PC-9 (cell line): ENCODE measurements at places on chromosomes 1 and 21. TPM values are rescaled to one million over a fixed set of nuclear protein-coding genes. Genes with fewer than 3 reads are reported as not detected.

DNA sequence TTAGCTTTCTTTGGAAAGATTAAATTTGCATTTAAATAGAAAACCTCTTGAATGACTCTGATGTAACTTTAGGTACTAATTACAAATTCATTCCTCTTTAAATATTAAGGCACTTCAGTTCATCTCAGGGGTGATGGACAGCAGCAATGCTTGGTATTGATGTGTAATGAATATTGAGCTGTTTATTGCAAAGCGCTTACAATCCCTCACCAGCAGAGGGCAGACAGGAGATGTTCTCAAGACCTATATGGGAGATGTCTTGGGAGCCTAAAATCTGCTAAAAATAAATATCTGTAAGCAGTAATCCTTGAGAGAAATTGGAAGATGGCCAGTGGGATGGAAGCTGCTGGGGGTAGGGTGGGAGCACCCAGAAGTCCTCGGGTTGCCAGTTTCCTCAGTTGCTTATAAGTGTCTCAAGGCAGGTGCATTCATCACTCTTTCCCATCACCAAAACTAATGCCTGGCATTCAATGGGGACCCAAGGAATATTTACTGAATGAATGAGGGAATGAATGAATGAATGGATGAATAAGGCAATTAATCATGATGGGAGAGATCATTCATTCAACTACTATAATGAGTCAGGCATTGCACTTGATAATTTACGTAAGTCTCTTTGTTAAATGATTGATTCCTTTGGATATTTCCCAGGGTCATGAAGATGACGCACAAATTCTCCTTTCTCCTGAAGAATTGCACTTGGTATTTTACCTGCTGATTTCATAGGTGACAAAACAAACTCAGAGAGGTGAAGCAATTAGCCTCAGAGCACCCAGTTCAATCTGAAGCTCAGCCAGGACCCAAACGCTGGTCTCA lies 2.3 kb downstream of the KLHDC8A start:
- 0 out of 2 replicates have a peak, but pooled peaks cover 2% of the 10 kb centered on the region for H3K4me1 ChIP-seq
- peak; percentile 43 for DNase-seq
- peaks cover 26% of the 10 kb centered on the region for H3K27me3 ChIP-seq

DNA sequence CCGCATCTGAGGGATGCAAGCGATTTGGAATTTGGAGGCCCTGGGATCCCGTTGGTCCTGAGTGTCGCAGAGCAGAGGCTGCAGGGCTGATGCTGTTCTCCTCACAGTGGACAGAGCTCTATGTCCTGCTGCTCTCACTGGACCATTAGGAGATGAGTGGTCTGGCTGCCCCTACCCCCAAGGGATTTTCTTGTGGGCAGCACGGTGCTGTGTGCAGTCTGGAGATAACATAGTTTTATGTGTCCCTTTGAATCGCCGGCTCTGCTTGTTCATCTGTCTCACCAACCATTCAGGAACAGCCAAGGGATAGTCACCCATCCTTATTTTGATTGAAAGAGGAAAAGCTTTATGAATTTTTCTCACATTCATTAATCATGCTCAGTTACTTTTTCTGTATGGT lies 49.9 kb downstream of the CHRM3 start:
- H3K4me1 ChIP-seq, result no peaks in the 10 kb centered on the region
- no peaks in the 10 kb centered on the region for H3K27me3 ChIP-seq
- no peak for DNase-seq
- no peak overlapping the region for H3K4me3 ChIP-seq
- no peak overlapping the region for H3K27ac ChIP-seq
- no peaks in the 10 kb centered on the region for H3K36me3 ChIP-seq

RNASEL gene
- total RNA-seq, result 4.9 and 6.3 TPM in 2 replicates

DNA sequence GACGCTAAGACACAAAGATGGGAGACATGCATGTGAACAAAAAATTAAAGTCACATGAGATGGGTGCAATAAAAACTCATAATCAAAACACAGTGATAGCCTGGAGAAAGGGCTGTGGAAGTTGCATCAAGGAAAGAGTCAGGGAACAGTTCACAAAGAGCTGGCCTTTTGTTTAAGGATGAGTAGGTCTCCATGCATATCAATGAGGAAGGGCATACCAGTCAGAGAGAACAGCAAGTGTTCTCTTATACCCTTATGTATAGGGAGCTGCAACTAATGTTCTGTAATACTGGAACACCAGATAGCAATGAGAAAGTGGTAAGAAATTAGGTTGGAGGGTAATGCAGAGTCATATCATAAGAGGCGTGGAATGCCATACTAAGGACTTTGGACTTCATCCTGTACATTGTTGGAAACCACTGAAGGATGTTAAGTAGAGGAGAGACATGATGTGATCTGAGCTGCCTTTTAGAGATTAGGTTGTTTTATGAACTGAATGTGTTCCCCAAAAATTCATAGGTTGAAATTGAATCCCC lies 46.7 kb upstream of the SAMD13 start:
- H3K4me3 ChIP-seq, result no peak overlapping the region
- H3K27me3 ChIP-seq, result no peaks in the 10 kb centered on the region
- no peaks in the 10 kb centered on the region for H3K36me3 ChIP-seq
- peak overlapping the region; percentile 75 for H3K27ac ChIP-seq
- no peak for DNase-seq
- peaks cover 25% of the 10 kb centered on the region for H3K4me1 ChIP-seq

DNA sequence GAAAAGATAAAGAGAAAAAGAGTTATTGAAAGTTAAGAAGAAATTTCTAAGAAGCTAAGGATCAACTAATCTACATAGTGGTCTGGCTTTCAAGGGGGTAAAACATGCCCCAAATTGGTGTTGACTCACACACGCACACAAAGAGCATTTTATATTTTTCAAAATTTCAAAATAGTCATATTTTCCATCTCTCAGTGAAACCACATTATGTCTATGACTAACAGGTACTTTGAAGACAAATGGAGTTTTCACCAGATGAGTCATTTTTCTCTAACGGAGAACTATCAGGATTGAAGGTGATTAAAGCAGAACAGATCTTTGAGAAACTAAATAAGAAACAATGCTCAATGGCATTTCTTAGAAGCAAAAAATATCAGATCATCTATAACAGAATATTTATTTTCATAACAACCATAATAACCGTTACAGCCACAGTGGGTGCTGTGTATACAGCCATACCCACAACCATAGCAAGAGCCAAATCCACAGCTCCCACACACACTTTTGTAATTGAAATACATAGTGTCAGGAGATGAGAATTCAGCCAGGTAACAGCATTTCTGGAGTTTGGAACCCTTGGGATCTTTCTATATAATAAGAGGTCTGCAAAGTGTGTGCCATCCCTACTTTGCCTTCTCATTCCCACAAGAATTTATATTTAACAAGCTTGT lies at the start of gene KRTAP21-3:
Gene KRTAP21-3, minus strand, starts transcription at position 539 of the 671 bp plus-strand sequence. Its CDS starts 18 bp downstream, at position 521.
- no peaks in the 10 kb centered on the region for H3K27me3 ChIP-seq
- no peaks in the 10 kb centered on the region for H3K4me1 ChIP-seq
- no peak for DNase-seq
- H3K27ac ChIP-seq, result no peak within 1 kb of the TSS

GRCh38 chr1:114331936-114332335 lies 178.3 kb upstream of the SYT6 start:
- no peaks in the 10 kb centered on the region for H3K27me3 ChIP-seq
- no peak overlapping the region for H3K27ac ChIP-seq
- no peak for DNase-seq
- no peak overlapping the region for H3K4me3 ChIP-seq

DNA sequence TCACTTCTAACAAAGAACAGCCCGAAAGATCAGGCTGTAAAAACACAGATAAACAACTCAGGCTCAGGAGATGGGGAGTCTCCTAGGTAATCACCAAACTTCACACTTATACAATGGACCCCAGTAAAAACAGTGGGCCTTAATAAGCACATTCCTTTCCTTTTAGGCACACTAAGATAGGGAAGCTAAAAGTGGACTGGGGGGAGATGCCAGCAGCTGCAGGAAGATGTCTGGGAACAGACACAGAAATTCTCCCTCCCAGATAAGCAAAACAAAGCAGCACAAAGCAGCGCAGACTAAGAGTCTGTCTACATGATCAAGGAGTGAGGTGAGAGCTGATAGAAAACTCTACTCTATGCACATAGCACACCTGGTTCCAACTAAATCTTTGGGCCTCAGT lies 29.0 kb upstream of the CTBS start:
- peak overlapping the region; percentile 60 for H3K27ac ChIP-seq
- H3K36me3 ChIP-seq, result no peaks in the 10 kb centered on the region
- peaks cover 43% of the 10 kb centered on the region for H3K4me1 ChIP-seq

OLFML2B gene
- 0.50 TPM in 1 of 2 replicates, not detected in the other for total RNA-seq

GRCh38 chr1:178646821-178647220 lies 78.2 kb upstream of the RALGPS2 start:
- H3K4me3 ChIP-seq, result no peak overlapping the region
- H3K27me3 ChIP-seq, result no peaks in the 10 kb centered on the region
- no peak for DNase-seq
- H3K36me3 ChIP-seq, result no peaks in the 10 kb centered on the region

DNA sequence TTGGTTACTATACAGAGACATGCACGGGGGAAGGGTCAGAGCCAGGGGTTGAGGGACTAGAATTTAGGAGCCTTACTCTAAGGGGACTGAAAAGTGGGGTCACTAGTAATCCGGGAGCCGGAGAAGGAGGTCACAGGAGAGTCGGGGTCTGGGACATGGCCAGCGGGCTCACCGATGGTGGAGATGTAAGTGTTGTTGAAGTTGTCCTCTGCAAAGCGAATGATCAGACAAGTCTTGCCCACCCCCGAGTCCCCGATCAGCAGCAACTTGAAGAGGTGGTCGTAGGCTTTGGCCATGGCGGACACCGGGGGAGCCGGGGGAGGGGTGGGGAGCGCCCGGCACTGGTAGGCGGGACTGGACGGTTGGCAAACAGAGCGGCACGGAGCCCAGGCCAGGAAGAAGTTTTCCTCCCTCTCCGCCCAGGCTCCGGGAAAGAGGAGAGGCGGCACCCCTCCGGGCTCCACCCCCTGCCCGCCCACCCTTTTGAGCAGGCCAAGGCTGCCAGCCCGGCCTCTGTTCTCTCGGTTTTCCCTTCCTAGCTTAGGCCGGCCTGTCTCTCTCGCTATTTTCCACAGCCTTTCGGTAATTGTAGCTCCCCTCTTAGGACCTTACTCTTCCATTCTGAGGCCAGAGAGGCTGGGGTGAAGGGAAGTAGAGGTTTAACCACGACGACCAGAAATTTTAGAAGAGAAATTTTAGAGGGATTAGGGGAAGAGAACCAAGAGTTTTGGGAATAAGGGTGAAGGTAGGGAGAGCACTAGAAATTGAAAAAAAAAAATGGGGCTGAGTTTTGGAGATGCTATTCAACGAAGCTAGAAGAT lies at the start of gene RAB13:
Gene RAB13, minus strand, starts transcription at position 399 of the 821 bp plus-strand sequence. Its CDS starts 103 bp downstream, at position 296.
- peaks cover 2% of the 10 kb centered on the region; the same call in 1 of the 2 replicates for H3K36me3 ChIP-seq
- H3K27me3 ChIP-seq, result no peaks in the 10 kb centered on the region
- peak; percentile 76 for DNase-seq
- peaks cover 15% of the 10 kb centered on the region for H3K4me1 ChIP-seq
- 0 out of 2 replicates have a peak within 1 kb of the TSS, but pooled peaks have one; percentile 36 for H3K27ac ChIP-seq

DNA sequence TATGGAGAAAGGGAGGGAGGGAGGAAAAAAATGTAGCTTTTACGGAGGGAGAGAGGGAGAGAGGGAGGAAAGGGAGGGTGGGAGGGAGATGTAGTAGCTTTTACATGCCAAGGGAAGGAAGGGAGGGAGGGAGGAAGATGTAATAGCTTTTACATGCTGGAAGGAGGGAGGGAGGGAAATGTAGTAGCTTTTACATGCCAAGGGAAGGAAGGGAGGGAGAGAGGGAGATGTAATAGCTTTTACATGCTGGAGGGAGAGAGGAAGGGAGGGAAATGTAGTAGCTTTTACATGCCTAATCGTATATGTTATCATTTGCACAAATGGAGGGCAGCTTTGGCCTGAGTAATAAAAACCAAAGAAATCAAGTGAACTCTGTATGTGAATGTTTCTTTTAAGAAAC lies 35.6 kb downstream of the EEIG2 start:
- DNase-seq, result no peak
- H3K27me3 ChIP-seq, result no peaks in the 10 kb centered on the region
- no peak overlapping the region for H3K4me3 ChIP-seq

DNA sequence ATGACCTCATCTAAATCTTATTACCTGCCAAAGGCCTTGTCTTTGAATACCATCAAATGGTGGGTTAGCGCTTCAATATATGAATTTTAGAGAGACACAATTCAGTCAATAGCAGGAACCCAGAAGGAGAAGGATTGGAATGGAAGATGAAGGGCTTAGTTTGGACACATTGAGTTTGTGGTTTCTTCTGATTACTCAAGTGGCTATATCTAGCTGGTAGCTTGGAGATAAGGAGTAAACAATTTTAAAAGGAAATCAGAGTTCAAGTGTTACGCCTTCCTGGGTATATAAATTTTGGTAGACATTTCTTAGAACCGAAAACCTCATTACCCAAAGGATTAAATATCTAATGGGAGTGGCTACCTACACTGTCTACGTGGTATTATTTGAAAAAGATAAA lies 80.2 kb downstream of the RGS2 start:
- H3K4me3 ChIP-seq, result no peak overlapping the region
- no peak overlapping the region for H3K27ac ChIP-seq
- no peaks in the 10 kb centered on the region for H3K27me3 ChIP-seq
- H3K36me3 ChIP-seq, result no peaks in the 10 kb centered on the region

DNA sequence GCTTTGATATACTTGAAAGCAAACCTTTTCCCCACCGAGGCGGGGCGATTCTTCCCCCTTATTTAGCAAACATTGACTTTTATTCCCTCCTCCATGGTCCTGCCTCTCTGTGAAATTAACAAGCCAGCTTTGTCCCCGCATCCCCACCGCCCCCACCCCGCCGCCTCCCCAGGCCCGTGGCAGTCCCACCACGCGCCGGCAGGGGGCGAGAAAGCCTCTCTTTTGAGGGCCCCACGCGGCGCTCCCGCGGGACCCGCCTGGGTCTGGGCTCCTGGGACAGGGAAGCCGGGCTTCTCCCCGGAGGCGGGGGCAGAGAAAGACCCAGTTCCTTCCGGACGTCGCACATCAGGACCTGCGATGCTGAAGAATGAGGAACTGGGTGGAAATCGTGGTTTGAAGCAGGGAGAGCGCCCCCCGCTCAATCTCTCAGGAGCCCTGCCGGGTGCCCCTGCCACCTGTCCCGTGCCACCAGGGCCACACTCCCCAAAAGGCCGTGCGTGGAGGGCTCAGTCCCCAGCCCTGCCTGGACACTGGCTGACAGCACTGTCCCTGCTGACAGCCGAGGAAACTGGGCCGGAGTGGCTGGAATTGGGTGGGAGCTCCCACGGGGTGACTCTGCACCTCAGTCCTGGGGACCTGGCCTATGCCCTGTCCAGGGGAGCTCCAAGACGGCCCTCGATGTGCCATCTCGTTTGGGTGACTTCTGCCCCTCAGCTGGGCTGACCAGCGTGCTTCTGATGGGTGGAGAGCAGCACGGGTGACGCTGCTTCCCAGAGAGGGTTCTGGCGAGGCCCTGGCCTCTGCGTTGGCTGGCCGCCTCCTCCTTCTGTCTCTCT lies 8.6 kb upstream of the ACTRT2 start:
- H3K27me3 ChIP-seq, result peaks cover 68% of the 10 kb centered on the region
- no peak overlapping the region for H3K4me3 ChIP-seq
- no peaks in the 10 kb centered on the region for H3K36me3 ChIP-seq

DNA sequence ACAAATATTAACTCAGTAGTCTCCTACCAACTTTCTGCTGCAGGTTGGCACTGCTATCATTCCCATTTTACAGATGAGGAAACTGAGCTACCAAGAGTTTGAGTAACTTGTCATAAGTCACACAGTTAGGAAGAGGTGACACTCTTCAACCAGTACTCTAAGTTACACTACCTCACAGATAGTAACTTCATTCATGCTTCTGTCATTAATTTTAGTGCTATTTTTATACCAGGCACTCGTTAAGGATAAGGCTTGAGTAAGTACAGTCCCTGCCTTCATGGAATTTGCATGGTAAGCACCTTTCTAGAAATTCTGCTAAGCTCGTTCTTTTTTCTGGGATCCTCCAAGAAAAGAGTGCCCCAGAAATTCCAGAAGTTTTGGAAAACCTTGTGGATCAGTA lies 78.7 kb downstream of the ZP4 start:
- no peaks in the 10 kb centered on the region for H3K4me1 ChIP-seq
- no peak overlapping the region for H3K4me3 ChIP-seq
- H3K36me3 ChIP-seq, result no peaks in the 10 kb centered on the region
- no peaks in the 10 kb centered on the region for H3K27me3 ChIP-seq
- no peak for DNase-seq
- H3K27ac ChIP-seq, result no peak overlapping the region
